ENCODE measurements at places on chromosomes 12 and 14.

DNA sequence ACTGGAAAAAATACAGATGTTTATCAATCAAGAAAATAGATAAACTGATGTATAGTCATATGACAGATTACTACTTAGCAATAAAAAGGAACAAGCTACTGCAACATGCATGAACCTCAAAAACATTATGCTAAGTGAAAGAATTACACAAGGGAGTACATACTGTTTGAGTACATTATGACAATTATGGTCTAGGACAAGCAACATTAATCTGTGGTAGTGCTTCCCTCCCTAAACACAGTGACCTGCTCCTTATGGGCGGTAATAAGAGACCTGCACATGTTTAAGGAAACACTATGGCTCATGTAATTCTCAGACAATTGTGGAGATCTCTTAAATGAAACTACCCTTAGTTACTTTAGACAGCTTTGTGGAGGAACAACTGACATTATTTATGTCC, 421.2 kb upstream of the FBXO33 start:
- DNase-seq, result no peak

DNA sequence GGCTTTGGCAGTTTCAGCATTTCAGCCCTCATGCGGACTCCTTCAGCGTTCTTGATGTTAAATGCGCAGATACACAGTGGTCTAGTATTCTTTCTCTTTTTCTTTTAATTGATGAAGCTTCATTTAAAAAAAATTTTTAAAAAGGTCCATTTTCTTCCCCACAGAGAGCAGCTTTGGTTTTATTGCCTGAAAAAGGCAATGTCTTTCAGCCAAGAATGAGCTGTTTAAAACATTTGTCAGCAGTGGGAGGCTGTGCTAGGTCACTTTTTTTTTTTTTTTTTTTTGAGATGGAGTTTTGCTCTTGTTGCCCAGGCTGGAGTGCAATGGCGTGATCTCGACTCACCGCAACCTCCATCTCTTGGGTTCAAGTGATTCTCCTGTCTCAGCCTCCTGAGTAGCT, 13.5 kb downstream of the KMT5A start:
- DNase-seq, result no peak

DNA sequence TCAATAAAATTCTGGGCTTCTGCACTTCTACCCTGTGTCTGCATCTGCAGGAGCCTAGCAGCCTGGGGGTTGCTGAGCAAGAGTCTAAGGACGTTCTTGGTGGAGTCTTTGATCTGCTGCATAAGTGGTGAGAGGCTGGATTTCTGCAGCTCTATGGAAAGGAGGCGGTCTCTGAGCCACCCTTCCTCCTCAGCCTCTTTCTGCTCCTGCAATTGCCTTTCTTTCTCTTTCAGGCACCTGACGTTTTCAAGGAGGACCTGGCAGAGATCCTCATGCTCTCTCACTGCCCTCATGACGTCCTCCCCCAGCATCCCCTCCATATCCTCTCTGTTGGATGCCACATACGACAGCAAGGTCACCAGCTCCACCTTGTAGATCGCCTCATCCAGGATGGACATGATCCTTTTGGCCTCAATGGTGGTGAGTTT, 13.6 kb upstream of the TPCN1 start:
- DNase-seq, result no peak

- DNase-seq, result no peak
Measured at GRCh38 chr12:4117386-4118016, 156.1 kb upstream of the CCND2 start.

- no peak for DNase-seq
Measured at GRCh38 chr12:65620046-65620445, 204.2 kb upstream of the HMGA2 start.

- no peak for DNase-seq
Measured at GRCh38 chr14:36279306-36280190, 40.9 kb downstream of the MBIP start.

- DNase-seq, result no peak
Measured at GRCh38 chr14:80636071-80636470, 305.5 kb downstream of the CEP128 start.

DNA sequence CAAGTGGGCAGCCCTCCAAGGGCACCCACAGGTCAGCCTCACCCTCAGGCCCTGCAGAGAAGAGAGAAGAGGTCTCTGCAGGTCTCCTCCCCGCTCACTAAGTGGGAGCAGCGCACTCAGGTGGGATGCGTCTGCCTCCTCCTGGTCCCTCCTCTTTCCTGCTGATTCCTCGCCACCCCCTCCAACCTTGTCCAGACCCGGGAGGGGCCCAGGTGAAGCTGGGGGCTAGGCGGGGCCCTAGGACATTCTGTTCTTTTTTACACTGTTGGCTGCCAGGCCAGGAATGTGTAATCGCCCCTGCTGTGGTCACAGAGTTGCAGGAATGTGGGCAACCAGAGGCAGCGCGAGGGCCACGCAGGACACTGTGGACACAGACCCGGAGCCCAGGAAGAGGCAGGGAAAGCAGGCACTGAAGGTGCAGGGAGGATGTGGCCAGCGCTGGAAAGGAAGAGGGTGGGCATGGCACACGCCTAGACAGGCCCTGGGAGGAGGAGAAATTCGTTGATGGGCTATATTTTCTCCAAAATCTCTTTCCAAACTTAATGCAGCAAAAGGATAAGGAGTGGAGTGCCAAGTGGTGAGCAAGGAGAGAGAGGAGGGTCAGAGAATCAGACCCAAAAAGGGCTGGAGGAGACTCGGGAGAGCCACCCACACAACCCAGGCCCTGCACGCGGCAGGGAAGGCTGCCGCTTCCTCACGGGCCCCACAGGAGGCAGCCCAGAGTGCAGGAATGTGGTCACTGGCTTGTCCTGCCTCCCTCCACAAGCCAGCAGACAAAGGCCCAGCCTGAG, 911 bp upstream of the SCNN1A start:
- no peak for DNase-seq

DNA sequence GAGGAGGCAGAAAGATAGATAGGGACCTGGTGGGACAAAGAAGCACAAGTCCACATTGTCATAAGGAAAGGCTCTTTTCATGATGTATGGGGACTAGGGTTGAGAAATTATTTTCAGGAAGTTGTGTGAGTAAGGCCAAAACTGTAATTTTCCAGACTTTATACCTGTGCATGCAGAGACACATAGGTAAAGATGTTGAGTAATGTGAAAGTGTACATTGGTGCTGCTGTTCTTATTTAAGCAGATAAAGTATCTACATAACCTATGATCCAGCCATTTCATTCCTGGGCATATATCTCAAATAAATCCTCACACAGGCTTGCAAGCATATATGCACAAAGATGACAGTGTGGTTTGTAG, 332.2 kb downstream of the DUSP6 start:
- no peak for DNase-seq

- no peak for DNase-seq
Measured at GRCh38 chr12:55624056-55624455, 12.6 kb upstream of the OR10P1 start.

- no peak for DNase-seq
Measured at GRCh38 chr14:103423050-103423461, 37.8 kb downstream of the MARK3 start.

DNA sequence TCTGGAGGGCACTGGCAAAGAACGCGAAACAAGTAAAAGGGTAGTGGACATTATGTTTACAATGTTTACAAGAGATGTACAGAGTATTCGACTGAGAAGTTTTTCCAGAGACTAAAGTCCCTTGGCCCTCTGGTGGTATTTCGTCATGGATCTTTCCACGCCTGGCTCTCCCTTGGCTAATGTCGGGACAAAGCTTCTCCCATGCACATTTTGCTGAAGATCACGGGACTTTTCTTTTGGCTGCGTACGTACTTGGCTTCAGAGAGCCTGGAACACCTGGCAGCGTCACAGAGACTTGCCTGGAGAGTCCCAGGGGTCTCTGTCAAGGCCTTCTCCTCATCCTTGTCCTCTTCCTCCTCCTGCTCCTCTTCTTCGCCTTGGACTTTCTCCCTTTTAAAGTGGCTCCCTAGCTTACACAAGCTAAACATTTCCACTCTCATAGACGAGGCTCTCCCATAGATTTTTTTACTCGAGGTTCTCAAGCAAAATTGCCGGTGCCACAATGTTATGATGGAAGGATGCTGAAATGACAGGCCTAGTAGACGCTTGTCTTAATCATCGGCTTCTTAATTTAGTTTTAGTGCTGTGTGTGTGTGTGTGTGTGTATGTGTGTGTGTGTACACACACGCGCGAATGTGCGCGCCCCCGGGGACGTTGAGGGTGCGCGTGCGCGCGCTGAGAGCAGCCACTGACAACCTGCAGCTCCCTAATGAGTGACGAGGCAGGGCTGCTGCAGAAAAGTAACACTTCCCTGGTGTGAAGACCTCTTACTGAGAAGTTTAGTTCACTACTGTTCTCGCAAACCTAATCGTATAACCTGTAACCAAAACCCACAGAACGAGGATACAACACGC, 4.9 kb upstream of the FOXG1 start:
- no peak for DNase-seq

GRCh38 chr12:103833095-103833775, 7.8 kb downstream of the NT5DC3 start:
- DNase-seq, result no peak

DNA sequence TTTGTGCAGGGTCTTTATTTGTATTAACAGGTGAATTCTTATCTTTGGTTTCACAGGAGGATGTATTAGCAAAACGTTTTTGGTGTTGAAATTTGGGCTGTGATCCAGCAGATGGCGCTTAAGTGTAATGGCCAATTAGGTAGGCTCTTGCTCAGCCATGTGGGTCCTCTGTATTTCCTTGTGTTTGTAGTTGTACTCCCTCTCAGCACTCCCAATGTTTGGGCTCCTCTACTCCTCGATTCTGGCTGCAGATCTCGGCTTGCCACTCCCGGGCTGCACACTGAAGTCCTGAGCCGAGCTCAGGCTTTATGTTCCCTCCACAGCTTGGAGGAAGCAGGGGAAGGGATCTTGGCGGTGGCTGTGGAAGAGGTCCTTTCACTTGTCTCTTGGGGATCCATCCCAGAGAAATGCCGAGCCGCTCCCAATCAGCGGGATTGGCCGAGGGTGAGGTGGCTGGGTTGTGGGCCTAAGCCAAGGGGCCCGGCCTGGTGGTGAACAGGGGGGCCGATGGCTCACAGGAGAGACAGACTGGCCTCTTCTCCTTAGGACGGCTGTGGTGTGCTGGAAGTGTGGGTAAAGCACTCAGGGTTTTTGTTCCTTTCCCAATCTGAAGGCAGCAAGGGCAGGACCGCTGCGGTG, 133.7 kb downstream of the AEBP2 start:
- DNase-seq, result no peak

DNA sequence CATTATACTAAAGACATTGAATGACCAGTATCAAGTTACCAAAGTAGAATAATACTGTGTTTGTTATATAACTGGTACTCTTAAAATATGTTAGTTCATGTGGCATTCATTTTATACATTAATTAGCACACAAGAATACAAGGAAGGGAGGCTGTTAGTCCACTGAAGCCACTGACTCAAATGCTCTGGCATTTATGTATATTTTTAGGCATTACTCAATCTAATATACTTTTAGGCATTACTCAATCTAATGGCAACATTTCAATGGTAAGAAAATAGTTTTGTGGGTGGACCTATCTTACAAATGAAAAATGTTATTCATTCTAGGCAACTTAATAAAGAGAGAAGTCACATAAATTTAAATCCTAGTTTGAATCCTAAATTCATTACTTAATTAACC, 874.4 kb upstream of the USP15 start:
- no peak for DNase-seq

DNA sequence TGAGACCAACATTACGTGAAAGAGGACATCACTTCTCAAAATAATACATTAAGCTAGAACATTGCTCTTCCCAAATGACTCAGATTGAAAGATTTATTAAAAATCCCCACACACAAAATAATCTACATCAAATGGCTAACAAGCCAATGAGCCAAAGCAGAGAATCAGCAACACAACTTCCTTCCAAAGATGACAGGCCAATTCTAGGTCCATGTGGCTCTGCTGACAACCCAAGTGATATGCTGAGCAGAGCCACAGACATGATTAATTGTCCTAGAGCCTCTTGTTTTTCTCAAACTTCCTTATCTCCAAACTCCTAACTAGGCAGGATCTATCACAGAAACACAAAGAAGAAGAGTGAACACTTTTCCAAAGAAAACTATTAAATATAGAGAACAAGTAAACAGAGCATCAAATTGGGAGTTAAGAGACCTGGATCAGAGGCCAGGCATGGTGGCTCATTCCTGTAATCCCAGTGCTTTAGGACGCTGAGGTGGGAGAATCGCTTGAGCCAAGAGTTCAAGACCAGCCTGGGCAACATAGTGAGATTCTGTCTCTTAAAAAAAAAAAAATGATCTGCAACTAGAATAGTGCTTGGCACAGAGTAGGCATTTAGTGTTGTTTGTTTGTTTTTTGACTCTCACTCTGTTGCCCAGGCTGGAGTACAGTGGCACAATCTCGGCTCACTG, 38.5 kb downstream of the SENP1 start:
- no peak for DNase-seq

- no peak for DNase-seq
Measured at GRCh38 chr12:81249976-81250375, 172.1 kb downstream of the ACSS3 start.

DNA sequence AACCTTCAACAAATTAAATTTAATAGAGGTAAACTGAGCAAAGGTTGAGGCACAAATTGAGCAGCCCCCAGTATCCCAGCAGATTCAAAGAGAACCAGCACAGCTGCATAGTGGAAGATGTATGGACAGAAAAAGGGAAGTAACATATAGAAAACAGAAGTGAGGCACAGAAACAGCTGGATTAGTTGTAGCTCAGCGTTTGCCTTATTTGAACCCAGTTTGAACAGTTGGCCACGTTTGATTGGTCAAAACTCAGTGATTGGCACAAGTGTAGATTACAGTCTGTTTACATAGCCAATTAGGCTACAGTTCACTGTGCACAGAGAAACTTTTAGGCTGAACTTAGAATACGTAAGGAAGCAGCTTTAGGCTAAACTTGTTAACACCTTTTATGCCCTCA, 315.5 kb downstream of the RMST start:
- no peak for DNase-seq

GRCh38 chr12:25701290-25701689, 148.2 kb upstream of the LMNTD1 start:
- DNase-seq, result no peak

DNA sequence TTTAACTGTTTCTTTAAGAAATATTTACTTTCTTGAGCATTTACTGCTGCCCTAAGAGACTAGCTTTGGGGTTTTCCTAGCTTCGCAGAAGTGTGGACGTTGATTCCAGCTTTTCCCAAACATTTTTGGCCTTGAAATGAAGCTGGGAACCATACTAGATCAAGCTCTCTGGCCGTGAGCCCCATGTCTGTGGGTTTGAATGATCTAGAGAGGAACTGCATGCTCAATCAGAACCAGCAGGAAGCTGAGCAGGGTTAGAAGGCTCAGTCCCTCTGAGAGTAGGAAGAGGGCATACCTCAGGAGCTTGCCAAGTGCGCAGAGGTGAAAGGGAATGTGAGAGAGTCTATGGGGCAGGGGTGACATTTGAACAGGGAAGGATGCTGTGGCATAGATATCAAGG, 292.1 kb downstream of the CACNA1C start:
- DNase-seq, result no peak

- no peak for DNase-seq
Measured at GRCh38 chr12:75945581-75945980, 86.0 kb downstream of the PHLDA1 start.

GRCh38 chr14:61120576-61120975, 139.5 kb downstream of the SLC38A6 start:
- DNase-seq, result no peak

- DNase-seq, result no peak
Measured at GRCh38 chr14:26137161-26137560, 460.7 kb downstream of the NOVA1 start.
